ENCODE measurements at places on chromosomes 2 and 18.

DNA sequence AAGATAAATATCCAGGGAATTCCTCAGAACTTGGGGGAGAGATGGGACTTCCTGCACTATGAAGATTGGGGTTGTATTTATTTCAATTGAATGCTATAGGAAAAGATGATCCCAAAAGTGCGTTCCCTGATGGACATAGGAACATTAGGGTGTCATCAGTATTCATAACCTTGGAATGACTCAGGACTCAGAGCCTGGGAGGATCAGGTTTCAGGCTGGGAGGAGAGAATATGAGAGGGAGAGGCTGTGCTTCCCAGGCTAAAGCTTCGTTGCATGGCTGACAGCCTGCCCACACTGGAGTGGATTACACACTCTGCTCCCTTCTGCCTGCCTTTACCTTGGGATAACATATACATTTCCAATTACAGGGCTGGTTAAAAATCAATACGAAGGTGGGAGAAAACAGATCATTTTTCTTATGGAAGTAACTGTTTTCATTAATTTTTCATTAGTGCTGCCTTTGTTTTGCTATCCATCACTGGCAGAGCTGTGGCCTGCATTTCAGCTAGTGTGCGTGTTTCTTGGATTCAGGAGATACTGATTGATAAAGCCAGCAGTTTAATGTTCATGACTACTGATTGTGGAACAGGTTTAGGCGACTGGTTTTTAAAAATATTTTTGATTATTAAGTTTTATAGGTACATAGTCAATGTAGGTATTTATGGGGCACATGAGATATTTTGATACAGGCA is 118.7 kb downstream of the KCTD1 start:
- no peak for DNase-seq

DNA sequence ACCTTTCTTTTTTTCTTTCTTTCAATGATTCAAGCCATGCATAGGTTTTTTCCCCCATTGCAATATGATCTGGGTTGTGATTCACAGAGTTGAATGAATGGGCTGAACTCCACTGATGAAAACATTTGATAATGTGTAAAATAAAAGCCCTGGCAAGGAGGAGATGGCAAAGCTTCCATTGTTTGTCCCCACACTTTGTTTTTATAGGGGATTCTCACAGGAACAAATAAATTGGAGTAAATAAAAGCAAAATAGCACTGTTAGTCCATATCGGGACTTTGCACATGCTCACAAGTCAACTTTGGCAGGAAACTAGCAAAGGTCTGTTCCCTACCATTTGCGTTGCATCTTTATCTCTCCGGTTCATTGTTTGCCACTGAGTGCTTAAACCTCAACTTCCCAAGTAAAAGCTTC is 55.7 kb downstream of the MEIS1 start:
- DNase-seq: no peak

DNA sequence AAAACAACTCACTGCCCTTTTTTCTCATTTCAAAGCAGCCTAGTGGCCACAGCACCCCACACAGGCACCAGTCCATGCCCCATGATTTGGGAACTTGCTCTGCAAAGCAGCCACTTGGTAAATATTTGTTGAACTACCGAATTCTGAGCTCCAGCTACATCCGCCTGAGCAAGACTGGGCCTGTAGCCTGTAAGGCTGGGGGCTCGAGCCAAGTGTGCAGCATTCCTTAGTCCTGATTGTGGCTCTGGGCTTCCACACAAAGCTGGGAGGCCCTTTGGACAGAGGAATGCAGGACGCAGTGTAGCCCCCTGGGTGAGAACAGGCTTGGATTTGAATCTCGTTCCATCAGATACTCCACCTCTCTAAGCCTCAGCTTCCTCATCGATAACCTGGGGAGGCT is 88.4 kb downstream of the ACTR2 start:
- no peak for DNase-seq

GRCh38 chr2:134946073-134946472 is 27.5 kb downstream of the CCNT2 start:
- DNase-seq: no peak

- no peak for DNase-seq
These were observed 20.0 kb upstream of the OTOS start for GRCh38 chr2:240160291-240161086.

DNA sequence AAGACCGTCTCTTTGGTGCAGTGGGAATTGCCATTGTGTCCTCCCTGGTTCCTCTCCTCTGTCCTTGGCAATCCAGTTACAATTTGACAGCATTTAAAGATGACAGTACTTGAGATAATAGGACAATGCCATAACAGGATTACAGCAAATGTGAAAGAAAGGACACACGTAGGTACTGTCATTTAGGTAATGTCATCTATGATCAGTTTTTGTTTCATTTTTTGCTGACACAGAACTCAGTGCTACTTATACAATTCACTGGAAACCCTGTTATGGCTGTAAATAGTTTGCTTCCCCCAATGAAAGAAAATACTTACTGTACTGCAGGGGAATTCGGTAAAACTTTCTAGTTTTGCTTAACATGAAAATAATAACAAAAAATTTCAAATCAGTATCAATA is 65.2 kb downstream of the BCL11A start:
- no peak for DNase-seq

DNA sequence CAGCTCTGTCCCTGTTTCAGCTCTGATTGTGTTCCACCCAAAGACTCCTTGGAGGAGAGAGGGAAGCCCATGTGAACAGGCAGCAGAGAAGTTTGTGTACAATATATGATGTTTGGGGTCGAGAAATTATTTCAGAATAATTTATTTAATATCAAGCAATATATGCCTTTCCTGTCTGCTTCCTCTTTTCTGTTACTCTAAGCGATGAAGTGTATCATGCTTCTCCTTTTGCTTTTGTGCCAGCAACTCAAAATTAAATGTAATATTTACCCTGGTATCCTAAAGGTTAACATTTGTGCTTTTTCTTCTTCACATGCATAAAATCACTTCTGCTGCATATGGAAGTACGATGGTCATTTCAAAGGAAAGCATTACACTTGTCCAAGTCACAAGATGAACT is 2.4 kb upstream of the NTSR2 start:
- DNase-seq: no peak

GRCh38 chr18:58209326-58209725 is 165.3 kb downstream of the NEDD4L start:
- no peak for DNase-seq

DNA sequence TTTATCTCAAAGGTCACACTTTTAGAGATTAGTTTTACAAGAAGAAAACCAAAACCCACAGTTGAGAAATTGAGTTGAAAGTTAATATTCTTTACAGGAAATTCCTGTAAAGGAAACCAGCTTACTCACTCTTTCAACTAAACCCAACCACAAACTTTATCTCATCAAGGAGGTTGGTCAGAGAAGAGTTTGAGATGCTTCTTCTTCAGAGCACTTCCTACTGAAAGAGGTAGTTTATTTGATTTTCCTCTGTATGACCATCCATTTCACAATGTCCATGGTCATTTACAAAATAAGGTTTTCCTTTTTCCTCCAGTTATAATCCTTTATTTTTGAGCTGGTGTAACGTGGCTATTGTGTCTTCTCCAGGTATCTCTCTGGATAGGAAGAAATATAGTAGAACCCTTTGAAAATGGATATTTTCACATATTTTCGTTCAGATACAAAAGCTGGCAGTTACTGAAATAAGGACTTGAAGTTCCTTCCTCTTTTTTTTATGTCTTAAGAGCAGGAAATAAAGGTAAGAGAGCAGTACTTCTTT is 4.5 kb upstream of the IL18RAP start:
- DNase-seq: no peak

DNA sequence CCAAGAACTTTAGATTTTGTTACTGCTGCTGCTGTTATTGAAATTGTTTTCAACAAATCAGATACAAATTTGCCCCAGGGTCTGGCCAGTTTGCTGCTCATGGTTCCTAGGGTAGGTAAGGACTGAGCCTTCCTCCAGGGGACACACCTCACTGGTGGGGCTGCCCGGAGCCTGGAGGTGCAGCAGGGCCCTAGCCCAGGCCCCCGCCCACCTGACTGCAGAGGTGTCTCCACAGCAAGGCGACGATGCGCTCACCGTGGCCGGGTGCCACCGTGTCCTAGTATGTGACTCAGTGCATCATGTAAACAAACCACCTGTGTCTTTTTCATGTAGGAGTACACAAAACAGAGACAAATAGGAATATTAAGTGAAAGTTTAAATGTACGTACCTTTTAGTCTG is 153.5 kb upstream of the TPO start:
- DNase-seq: no peak

DNA sequence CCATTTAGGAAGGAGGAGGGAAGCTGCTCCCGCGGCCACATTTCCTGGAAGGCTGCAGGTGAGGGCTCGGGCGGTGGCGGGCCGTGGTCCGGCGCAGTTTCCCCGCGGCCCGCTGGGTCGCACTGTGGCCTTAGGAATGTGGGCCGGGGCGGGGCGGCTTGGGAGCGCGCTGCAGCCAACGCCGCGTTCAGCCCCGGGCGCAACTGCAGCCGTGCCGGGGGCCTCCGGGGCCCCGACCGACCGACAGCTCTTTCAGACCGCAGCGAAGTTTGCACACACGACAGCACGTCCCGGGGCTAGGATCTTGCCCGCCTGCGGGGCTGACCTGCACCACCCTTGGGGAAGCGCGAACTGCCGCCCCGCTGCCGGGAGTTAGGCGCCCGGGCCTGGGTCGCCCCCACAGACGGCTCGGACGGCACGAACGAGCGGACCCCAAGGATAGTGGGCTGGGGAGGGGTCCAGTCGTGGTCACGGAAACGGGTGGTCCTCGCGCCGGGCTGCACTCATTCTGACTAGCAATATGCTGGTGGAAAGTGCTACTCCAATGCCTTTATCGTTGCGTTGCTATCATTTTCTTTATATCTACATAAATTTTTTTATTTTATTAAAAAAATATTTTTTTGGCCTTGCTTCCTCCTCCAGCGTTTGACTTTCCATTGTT is 69.9 kb upstream of the DLX2 start:
- DNase-seq: peak; percentile 47

- no peak for DNase-seq
These were observed 5.8 kb upstream of the GATA6 start for GRCh38 chr18:22163416-22164161.

DNA sequence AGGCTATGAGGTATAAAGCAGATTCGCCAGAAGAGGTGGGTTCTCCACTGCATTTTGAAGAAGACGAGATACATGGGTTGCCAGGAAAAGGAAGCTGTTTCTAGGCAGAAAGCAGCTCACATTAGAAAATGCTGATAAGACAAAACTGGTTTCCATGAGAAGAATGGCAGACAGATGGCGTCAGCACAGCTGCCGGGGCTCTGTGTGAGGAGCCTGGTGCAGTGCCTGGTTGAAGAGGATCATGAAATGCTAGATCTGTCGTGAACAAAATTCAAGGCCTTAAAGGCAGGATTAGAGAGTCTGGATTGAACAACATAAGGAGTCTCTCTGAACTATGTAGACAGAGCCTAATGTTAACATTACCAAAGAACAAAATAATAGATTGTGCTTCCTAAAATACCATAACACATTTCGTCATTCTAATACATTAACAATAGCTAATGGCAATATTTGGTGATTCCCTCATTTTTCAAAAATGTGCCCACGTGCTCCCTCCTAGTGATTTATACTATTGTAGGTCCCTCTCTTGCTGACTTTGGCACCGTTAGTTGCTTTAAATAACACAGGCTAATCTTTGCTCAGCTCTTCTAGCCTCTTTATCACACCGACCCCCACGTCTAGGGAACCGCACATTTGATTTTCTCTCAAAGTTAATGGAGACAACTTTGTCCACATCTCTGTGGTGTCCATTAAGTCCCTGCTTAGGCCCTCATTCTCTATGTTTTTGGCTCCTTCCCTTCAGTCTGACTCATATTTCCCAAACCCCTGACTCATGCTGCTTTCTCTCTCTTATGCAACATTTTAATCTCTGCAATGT is 38.2 kb downstream of the EFEMP1 start:
- no peak for DNase-seq

DNA sequence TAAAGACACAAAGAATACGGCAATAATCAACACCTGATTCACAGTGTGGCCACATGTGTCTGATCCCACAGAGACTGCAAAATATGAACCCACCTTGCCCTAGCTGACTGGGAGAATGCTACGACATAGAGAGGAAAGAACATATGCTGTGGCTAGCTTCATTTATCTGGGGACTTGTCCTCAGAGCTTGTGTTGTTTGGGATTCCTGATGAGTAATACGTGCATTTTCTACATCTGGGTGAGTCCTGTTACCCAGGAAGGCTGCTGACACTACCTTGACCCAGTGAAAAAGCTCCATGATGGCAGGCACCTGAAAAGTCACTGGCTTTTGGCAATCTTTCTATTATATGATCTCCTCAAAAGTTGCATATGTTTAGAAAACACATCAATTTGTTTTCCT is 427.7 kb upstream of the LYPD1 start:
- DNase-seq: no peak

DNA sequence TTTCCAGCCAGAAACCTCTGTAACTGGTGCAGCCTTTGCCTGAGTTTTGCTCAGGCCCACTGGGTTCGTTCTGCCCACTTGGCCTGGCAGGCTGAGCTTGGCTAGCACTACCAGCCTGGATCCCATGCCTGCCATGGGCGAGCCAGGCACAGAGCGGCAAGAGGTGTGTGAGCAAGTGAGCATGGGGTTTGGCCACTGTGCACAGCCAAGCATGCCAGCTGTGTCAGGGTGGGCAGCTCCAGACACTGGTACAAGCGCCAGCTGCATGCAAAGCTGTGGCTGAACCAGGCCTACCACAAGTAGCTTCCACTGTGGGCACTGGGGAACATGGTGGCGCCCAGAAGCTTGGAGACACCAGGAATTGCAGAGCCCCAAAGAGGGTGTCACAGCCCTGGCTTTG is 56.3 kb upstream of the LDAH start:
- DNase-seq: no peak

DNA sequence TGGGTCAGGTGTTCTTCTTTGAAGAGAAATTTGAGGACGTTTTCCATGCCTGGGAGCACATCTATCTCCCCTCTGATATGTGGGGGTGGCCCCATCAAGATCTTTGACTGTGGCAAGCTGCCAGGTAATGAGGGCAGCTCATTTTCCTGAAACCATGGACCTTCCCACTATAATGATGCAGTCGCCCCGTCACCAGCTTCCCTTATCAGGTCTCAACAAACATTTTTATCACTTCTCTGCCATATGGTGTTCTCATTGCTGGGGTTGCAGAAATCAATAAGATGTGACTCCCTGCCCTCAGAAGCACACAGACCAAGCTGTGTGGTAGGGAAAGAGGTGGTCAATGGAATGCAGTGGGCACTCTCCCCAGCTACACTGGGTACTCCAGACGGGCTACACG is 48.4 kb upstream of the B3GNT7 start:
- DNase-seq: no peak

GRCh38 chr2:172282944-172283343 is 144.4 kb upstream of the ITGA6 start:
- no peak for DNase-seq

DNA sequence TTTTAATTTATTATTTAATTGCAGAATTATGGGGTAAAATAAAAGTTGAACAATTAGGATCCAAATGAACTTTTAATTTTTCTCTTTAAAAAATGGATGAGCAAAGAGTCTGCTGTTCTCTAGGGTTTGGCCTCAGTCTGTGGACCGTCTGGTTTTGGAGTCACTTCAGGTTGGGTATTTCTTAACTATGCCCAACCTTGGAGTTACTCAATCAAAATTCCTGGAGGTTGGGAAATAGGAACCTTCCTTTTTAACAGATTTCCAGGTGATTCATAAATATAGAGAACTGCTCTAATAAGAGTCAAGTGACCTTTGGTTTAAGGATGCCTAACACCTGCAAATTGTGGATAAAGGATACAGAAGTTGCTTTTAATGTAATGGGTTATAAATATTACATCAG is 241.5 kb upstream of the GCFC2 start:
- no peak for DNase-seq

GRCh38 chr18:25459814-25460213 is 107.8 kb upstream of the ZNF521 start:
- no peak for DNase-seq

- no peak for DNase-seq
These were observed 182.5 kb downstream of the PRKCE start for GRCh38 chr2:45833968-45834344.

Data from stimulated activated naive CD4-positive, alpha-beta T cell treated with Interleukin-2 at 50 U/mL for 16 hours (primary cell).